Activated CD4-positive, alpha-beta T cell treated with anti-CD3 and anti-CD28 coated beads, Interleukin-2, amount 50 U/mL, for 16 hours (primary cell): ENCODE measurements at places on chromosomes 12 and 14.

DNA sequence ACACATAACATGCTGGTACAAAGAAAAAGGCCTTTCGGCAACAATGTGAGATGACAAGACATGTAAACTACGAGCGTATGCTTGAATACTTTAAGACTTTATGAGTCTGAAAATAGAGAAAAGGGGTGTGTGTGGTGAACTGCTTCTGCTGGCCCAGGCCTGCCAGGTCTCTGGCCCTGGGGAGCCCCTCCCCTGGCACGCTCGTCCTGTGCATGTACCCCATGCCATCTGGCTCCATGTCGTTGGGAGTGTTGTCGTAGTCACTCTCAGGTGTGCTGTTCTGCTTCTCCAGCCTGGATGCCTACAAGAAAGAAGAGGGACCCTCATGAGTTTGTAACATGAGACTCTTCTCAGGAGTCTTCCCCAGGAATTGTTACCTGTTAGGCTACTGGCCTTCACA is 38.9 kb downstream of the TCHP start:
- DNase-seq = no peak

DNA sequence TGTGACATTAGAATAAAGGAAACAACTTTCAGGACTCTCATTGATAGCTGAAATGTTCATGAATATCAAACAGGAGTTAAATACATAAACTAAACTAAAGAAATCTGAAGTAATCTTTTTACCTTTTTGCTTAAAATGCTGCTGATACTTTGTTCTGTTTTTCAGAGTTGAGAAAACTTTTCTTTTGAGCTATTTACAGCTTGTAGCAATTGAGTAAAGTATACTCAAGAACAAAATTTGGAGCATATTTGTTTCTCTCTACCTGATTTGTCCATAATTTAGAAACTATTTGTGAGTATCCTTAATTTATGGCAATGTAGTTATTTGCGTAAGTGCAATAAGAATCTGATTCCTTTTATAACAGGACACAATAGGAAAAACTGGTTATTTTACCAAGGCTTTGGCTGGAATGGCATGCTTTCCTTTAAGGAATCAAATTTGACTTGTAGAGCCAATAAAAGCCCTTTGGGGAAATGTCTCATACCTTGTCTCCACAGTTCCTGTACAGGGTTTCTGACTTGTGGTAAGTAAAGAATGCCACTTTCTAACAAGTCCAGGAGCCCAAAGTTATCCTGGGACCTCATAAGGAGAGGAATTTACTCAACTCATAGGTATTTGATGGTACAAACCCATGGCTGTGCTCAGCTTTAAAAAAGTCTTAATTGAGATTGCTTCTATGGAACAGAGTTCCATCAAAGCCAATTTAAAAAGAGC is 195.7 kb downstream of the TMEM117 start:
- no peak for DNase-seq

DNA sequence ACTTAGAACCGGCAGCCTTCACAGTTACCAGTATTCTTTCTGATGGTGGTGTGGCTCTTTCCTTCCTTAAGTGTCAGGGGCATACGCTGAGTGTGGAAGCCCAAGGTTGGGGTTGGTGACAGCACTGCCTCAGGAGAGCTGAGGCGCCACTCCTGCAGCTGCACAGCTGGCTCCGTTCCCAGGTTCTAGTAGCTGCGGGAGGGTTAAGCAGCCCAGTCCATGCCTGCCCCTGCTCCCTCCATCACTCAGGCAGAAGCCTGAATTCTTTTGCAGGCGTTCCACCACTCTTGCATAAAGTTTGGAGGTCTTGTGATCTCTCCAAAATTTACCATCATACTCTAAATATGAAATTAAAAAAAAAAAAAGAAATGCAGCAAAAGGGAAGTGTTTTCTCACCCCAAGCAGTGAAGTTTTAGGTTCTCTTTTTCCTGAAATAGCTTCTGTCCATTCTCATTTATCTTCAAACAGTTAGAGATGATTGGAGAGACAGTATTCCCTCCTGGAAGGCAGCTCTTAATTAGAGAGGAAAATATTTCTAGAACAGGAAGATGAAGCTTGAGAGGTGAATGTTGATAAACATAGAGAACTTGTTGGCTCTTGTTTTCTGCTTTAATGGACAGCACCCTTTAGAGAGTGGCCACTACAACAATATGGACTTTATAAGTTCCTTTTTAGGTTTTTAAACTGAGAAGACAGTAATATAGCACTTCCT is 136.1 kb downstream of the FGD4 start:
- no peak for DNase-seq

DNA sequence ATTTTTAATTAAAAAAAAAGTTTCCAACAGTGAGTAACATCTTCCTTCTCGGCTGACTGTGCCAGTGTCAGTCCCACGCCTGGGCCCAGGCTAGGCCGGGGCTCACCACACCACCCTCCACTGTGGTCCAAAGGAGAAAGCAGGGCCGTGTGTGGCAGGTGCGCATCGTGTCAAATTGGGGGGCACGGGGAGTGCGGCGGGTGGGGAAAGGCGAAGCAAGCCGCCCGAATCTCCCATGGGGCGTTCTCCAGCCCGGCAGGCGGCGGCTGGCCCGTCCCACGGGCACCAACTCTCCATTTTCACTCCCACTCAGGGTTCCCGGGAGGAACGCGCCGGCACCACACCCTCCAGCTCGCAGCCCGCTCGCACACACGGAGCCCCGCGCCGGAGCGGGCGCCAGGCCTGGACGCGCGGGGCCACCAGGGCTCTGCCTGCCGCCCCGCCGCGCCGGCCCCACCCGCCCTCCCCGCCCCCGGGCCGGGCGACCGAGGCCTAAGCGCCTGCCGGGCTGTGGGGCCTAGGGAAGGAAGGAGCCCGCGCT is 604 bp downstream of the EEA1 start:
- peak; percentile 43 for DNase-seq

DNA sequence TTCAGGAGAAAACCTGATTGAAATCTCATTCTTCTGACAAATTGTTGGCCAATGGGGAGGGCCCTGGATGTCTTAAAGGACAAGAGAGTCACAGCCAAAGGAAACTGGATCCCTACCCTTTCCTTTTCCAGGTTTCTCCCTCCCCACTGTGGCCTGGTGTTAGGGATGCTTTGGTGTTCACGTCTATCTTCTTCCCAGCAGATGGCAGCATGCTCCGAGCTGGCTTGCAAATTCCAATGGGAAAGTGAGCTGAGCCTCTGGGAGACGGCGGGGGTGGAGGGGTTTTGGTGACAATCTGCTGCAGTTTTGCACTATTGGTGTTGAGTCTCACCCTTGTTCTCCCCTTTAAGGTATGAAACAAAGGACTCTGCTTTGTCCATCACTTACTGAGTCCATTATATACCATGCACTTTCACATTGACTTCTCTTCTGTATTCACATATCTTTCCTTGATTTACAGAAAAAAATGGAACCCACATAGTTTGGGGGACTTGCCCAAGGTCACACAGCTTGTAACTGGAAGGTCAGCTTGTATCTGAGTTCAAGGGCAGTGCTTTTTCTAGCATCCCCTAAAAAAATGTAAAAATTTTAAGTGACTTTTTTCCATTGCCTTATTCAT is 39.3 kb downstream of the CCDC177 start:
- no peak for DNase-seq
